Stimulated activated CD4-positive, alpha-beta T cell treated with anti-CD3 and anti-CD28 coated beads, Interleukin-1b, Interleukin-23, amount 100 ng/mL, for 24 hours (primary cell): ENCODE measurements at places on chromosomes 1 and 21.

DNA sequence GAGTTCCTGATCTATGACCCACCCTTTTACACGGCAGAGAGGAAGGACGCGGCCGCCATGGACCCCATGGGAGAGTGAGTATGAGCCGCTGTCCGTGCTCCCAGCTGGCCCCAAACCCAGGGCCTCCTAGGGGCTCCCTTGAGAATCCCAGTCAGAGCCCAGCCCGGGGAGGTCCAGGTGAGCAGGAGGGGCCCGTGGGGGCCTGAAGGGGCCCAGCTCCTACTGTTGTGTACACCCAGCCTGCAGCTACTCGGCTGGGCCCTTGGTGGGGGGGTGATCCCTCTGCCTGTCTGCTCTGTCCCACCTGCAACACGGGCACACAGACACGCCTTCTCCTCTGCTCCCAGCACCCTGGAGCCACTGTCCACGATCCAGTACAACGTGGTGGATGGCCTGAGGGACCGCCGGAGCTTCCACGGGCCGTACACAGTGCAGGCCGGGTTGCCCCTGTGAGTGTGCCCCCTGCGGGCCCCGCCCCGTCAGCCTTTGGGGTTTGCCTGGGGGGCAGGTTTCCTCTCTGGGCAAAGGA, 28.6 kb upstream of the LRRC3 start:
- no peak for DNase-seq

DNA sequence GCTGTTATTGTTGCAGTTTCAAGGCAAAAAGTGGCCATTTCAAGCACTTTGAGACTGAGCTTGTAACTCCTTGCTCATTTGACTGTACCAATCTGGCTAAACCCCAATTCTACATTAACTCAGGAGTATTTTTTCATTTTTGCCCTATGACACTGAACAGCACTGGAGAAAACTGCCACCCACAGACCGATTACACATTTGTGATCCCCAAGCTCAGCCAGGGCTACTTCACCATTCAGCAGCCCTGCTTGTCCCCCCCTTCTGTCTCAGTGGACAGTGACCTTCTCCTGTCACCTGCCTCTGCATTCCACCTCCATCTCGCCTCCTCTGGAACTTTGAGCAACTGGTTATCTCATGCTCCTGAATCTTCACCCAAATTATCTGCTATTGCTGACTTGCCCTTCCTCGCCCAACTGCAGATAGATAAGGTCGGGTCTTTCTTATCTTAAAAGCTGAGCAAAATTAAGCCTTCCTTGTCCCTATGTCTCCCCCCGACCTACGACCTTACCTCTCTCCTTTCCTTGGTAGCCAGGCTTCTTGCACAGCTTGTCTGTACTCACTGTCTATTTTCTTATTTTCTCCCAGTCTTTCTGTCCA, 25.3 kb downstream of the SPATA46 start:
- no peak for DNase-seq

GRCh38 chr1:107158496-107158895, 17.7 kb downstream of the NTNG1 start:
- no peak for DNase-seq

GRCh38 chr1:200346700-200347099, 63.1 kb downstream of the ZNF281 start:
- no peak for DNase-seq

DNA sequence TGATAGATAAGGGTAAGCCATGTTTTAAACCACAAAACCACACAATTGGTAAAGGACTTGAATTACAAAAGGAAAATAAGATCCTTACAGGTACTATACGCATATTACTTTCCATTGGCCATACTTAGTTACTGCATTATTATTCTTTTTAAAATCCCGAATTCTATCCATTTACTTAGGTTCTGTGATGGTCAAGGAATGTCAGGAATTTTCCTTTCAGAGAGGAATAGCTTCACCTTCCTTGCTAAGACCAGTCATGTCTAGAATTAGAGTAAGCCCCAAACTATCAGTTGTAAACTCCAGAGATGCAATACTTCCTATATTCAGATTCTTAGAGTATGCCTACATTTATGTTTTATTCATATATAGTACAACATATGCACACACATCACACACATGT, 13.7 kb downstream of the EFCAB7 start:
- DNase-seq = no peak

GRCh38 chr1:236458996-236459395, 64.8 kb upstream of the LGALS8 start:
- no peak for DNase-seq

GRCh38 chr21:15009837-15010363, 54.9 kb downstream of the NRIP1 start:
- no peak for DNase-seq

DNA sequence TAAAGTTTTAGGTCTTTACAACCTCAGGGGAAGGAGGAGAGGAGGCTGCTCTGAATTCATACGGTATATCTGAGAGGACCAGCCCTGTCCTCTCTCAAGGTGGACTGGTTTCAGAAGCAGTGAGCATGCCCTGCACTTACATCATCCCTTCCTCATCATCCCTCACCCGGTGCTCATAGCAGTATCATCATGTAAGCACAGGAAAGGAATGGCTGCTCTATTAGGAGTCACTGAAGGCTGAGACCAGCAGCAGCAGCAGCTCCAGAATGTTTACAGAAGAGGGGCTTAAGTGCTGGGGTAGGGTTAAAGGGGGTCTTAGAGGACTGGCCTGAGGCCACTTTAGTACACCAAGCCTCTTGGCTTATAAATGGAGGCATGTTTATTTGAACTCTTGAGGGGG, 185.9 kb downstream of the AK5 start:
- no peak for DNase-seq

DNA sequence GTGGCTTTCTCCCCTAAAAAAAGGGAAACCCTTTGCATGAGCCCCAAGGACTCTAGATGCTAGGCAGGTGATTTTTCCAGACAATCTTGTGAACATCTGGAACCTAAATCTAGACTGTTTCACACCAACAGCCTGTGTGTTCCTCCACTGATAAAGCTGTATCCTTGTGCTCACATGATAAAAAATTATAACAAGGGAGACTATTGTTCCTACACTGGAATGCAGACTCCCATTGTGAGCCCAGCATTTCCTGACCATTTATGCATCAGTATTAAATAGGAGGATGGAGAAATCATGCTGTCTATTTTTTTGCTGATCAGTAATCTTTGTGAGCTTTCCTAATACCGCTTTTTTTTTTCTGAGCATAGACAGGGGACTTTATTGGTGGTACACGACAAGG, 52.5 kb downstream of the ZNF697 start:
- no peak for DNase-seq

DNA sequence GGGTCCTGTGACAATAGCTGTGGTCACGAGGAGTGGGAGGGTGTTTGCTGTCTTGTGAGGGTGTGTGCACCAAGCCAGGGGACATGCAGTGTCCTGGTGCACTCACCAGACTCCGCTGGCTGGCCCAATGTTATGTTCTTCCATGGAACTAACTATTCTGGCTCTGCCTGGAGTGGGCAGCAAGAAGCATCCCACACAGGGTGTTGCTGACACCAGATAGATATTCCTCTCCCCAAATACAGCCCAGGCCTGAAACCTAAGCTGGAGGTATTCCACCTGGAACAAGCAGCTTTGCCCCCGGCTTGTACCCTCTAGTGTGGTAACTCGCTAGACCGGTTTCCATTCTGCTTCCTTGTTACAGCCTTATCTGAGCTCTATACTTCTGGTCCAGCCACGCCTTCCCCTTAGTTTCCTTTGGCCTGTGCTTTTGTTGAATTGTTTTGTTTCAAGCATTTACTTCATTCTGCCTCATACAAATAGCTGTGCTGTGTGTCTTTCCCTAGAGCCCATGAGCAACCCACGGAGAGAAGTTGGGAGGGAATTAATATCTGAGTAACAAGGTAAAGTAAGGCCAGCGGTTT, 14.7 kb upstream of the LY9 start:
- DNase-seq = no peak
